GM12865 (cell line): ENCODE measurements at places on chromosomes 12 and 14.
A peak's percentile ranks its signal among the peaks of the same experiment; 100 is the strongest.

DNA sequence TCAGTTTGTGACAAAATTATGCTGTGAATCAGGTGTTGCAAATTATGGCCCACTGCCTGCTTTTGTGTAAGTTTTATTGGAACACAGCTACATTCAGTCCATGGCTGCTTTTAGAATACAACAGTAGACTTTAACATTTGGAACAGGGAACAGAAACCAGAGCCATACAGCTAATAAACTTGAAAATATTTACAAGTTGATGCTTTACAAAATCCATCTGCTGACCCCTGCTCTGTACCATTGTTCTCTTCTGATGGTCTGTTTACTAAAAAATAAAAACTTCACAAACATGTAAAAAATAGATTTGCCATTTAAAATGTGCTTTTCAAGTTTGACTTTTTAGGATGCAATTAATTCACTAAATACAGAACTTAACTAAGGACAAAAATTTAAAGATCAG is 20.8 kb downstream of the PSMA3 start:
- no peak for DNase-seq

- DNase-seq, result no peak
Observed at GRCh38 chr12:14999021-14999694, 26.3 kb downstream of the PDE6H start.

DNA sequence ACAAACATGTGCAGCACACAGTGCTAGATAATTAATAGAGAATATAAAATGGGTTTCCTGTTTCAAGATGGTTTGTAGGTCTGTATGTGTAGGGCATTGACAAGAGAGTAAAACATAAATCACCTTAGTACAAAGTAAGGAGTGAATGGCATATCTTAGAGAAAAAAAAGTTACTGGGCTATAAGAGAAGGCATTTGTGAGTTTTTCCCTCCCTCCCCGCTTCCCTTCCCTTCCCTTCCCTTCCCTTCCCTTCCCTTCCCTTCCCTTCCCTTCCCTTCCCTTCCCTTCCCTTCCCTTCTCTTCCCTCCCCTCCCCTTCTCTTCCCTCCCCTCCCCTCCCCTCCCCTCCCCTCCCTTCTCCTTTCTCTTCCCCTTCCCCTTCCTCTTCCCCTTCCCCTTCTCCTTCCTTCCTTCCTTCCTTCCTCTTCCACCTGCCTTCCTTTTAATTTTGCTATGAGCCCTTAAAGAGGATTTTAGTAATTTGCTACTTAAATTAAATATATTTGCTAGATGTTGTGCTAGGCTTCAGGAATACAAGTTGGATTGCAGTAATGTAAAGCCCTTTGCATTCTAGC is 57.1 kb downstream of the LRRK2 start:
- no peak for DNase-seq

DNA sequence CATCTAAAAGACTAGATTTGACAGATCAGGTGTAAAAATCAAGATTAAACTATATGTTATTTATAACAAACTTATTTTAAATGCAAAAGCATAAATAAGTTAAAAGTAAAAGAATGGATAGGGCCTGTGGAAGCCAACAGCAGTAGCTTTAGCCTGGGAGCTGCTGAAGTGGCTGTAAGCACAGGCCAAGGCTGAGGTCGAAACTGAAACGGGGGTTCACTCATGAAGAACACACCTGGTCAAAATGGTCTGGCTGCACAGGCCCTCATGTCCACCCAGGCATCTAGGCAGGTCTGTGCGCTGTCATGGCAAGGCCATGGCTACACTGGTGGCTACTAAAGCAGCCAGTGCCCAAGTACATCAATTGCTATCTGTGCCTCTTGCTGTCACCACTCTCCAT is 23.1 kb downstream of the CATSPERB start:
- DNase-seq, result peak; percentile 54

DNA sequence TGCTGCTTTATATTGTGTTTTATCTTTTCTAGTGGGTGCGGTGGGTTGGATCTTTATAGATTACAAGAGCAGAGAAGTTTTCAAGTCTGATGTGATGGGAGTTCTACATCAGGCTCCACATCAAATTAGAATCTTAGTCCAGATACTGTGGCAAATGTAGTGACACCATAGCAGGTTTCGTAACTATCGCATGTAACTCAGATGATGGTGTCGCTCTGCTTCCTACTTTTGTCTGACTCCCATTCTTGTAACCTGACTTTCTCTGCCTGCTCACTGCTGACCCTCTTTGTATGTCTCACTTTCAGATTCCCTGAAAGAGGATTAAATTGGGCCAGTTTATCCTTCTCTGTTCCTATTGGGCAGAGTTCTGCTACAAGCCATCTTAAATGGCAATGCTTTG is 22.8 kb upstream of the FBXO34 start:
- DNase-seq, result no peak

GRCh38 chr12:79685068-79685467 is 5.7 kb downstream of the PAWR start:
- no peak for DNase-seq

- DNase-seq, result no peak
Observed at GRCh38 chr12:96824074-96824837, 82.8 kb upstream of the NEDD1 start.

GRCh38 chr14:66944872-66945271 is 244.4 kb upstream of the GARIN2 start:
- peak; percentile 41 for DNase-seq

GRCh38 chr14:27863166-27863565 is 903.4 kb upstream of the FOXG1 start:
- DNase-seq, result no peak

DNA sequence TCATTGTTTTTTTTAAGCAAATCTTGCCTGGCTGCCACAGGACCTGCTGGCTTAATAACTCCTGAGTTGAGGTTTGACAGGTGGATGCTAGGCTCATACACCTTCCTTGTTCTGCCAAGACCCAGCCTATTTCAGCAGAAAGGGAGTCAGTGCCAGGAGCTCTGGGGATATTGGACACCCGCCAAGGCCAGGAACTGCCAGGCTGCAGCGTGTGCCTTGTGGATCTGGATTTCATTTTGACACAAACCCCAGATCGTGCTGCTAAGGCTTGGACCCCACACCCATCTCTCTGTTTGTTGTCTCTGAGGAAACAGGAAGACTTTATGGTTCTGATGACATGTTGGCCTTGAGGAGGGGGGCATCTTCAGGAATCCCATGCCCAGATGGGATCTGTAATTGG is 44.4 kb upstream of the PRIMA1 start:
- DNase-seq, result no peak

DNA sequence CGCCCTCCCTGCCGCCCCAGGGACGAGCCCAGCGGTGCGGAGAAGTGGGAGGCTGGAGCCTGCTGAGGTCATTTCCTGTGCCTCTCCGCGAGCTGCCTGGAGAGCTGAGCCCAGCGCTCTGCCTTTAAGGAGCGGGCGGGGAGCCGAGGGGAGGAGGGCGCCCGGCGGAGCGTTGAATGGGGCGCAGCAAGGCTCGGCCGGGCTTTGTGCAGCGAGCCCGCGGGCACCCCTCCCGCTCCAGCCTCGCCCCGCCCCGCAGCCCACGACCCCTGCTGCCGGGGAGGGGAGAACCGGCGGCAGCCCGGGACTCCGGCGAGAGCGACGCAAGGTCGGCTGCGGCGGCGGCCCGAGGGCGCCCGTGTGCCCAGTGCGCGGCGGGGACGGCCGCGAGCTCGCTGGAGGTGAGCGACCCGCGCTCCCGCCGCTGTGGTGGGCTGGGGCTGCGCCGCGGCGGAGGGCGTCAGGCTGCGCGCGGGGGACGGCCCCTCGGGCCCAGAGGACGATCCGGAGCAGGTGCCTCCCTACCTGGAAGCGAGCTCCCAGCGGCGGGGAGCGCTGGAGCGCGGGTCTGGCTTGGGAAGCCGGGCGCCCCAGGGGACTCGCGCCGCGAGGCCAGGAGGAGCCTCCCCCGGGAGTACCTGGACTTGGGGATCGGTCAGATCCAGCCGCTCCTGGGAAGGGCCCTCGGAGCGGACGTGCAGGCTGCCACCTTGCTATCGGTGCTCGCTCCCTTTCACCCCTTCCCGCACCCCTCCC is at the start of gene PLEKHH1:
Gene PLEKHH1 (plus strand): TSS at position 293 of the 756 bp plus-strand sequence. CDS start 8,578 bp downstream, outside the sequence.
- DNase-seq, result peak; percentile 58

GRCh38 chr14:33232031-33232430 is 293.4 kb downstream of the NPAS3 start:
- DNase-seq, result no peak

DNA sequence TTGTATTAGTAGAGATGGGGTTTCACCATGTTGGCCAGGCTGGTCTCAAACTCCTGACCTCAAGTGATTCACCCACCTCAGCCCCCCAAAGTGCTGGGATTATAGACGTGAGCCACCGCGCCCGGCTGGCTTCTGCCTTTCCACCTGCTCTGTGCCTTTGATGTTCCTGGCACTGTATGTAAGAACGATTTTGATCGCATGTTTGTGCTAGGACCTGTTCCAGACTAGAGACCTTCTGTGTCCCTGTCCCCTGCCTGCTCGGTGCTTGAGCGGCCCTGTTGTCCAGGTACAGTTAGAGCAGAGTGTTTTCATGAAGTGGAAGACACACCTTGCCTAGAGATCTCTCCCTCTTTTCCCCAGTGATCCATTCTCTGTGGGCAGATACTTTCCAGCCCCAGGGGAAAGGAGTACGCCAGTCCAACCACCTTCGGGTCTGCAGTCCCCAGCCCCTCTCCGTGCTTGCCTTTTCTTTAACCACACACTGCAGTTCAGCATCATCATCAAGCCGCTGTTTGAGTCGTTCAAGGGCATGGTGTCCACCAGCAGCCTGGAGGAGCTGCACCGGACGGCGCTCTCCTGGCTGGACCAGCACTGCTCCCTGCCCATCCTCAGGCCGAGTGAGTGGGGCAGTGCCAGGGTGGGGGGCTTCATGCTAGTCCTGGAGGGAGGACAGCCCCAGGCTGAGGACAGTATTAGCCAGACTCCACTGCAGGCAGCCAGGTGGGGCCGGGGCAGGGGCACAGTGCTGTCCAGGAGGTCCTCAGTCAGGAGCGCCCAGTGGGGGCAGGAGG is 33.4 kb downstream of the IL31 start:
- DNase-seq, result no peak

GRCh38 chr12:76024102-76024781 is 7.3 kb downstream of the PHLDA1 start:
- no peak for DNase-seq

- no peak for DNase-seq
Observed at GRCh38 chr12:82757656-82758055, 71.0 kb downstream of the TMTC2 start.

DNA sequence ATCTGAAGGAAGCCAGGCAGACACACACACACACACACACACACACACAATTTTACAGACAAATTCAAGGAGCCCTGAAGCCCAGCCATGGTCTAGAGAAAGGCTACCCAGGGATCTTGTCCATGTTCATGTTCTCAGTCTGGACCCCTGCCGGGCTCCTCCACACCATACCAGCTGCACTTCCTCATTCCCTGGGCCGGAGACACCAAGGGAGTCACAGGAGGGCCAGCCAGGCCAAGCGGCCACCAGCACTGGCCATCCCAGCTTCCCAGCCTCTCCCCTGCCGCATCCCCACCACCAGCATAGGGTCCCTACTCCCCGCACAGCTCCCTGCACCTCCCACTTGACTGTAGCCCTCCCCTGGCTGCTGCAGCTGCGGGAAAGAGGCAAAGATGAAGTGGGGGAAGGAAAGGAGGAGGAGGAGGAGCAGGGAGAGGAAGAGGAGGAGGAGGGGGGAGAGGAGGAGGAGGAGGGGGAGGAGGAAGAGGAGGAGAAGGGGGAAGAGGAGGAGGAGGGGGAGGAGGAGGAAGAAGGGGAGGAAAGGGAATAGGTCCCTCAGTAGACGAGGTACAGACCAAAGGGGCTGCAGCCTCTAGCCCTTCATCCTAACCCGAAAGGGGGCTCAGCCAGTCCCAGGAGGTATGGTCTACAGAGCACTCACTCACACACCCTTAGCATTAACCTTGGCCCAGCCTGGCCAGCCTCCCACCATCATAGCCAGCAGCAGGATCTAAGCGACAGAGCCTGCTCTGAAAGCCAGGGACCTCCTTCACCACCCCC is 293.2 kb downstream of the DPF3 start:
- DNase-seq, result no peak

- no peak for DNase-seq
Observed at GRCh38 chr12:84804691-84805473, 107.7 kb downstream of the SLC6A15 start.

DNA sequence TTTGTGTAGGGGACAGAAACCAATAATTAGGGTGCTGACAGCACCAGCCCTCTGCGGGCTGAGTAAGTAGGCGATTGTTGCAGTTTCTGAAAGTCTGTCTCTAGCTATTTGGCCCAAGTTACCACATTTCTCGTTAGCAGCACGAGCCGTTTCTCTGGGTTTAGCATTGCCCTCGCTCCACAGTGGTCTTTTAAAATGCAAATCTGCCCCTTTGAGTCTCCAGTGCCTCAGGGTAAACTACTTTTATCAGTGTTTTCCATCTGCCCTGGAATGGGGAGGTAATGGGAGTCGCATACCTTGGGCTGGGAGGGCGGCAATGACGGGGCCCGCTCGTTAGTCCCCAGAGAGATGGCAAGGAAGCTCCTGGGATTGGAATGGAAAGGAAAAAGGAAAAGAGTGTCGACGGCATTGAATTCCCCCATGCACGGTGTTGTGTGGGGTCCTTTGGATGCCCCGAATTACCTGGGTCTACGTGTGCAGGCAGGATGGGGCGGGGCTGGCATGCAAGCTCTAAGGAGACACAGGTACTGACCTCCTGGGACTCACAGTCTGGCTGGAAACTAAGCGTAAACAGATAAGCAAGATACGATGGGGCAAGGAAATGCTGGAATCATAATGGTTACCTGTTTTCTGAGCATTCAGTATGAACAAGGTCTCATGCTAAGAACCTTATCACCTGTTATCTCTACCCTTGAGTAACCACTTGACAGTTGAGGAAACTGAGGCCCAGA is 131.8 kb upstream of the MAP1LC3B2 start:
- DNase-seq, result no peak

GRCh38 chr12:116466536-116466935 is 92.6 kb upstream of the MAP1LC3B2 start:
- DNase-seq, result no peak

DNA sequence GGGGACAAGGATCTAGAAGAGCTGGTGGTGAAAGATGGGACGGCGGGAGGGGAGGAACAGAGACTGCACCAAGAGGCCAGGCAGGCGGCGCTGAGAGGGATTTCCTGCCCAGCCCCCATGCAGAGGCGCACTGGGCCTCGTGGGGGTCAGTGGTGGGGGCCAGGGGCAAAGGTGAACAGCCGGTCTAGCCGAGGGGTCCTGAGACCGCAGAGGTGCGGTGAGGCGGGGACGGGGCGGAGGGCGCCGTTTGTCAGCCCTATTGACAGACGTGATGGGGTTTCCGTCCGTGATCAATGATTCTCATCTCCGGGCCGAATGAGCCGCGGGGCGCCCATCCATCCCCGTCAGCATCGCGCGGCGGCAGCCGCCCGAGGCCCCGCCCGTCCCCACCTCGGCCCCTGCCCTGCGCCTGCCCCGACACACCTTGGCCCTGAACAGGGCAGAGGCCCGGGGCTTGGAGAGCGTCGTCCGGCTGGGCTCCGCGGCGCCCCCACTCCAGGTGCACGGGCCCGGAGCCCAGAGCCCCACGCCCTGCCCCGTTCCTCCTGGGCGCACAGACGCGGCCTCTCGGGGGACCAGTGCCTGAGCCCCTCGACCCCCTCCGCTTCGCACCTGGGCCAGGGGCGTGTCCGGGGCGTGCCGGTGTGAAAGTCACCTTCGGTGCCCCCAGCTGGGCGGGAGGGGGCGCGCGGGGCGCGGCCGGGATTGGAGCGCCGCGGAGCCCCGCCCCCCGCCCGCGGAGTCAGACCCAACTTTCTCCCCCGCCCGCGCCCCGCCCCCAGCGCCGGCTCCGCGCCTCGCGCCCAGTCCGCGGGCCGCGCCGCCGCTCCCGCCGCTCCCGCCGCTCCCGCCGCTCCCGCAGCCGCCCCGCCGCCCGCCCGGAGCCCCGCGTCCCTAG is at the start of gene NXPH4:
Gene NXPH4 (plus strand): TSS at position 781 of the 898 bp plus-strand sequence. CDS start 176 bp downstream, outside the sequence.
- no peak for DNase-seq
